ENCODE measurements at places on chromosomes 16 and 17.

DNA sequence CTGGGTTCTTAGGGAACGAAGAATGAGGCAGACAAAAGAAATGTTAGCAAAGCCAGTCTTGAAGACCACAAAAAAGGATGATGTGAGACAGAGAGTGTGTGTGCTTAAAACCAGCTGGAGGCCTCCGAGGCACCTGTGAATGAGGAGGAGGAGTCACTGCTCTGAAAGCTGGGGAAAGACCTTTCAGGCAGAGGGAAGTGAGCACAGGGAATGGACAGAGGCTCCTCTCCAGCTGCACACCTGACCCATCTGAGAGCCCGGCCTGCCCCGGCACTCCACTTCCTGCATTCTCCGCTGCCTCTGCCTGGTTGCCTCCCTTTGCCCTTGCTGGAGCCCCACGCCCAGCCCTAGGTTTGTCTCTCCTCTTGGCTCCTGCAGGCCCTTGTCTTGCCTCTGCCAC, 55.2 kb upstream of the SREBF1 start:
- H3K36me3 ChIP-seq = no peaks in the 10 kb centered on the region
- DNase-seq = no peak
- H3K27ac ChIP-seq = no peak overlapping the region
- no peaks in the 10 kb centered on the region for H3K4me1 ChIP-seq
- no peaks in the 10 kb centered on the region for H3K27me3 ChIP-seq

DNA sequence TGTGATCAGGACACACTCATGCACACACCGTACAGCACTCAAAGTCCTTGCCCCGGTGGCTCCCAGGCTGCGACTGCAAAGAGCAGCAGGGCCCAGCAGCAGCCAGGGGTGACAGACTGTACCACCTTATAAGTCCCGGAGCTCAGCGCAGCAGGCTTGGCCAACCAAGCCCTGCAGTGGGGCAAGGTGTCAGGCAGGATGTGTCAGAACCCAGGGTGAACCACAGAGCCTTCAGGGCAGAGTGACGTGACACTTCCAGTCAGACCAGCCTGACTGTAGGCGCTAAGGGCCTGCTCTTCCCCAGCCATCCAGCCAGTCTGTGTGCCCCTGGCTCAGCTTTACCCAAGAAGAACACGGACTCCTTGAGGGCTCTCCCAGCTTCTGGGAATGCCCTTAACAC, 204.1 kb downstream of the COPRS start:
- no peaks in the 10 kb centered on the region for H3K36me3 ChIP-seq
- no peaks in the 10 kb centered on the region for H3K27me3 ChIP-seq
- DNase-seq = peak; percentile 84

DNA sequence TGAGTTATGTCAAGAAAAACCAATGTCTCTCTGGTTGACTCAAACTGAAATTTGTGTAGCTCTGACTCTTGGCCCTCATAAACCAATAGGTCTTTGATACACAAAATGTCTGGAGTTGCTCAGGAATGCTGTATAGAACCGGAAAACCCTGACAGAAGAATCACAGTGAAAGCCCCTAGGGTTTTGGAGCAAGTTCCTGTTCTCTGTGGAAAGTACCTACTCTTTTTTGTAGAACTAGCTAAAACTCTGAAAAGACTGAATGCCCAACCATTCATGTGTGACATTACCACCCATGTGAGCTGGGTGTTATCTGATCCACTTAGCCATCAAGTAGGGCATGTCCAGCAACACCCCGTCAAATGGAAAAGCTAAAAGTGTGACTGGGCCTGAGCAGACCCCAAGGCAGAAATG, 28.8 kb downstream of the CCL4 start:
- no peak overlapping the region for H3K27ac ChIP-seq
- H3K27me3 ChIP-seq = no peaks in the 10 kb centered on the region
- no peaks in the 10 kb centered on the region for H3K4me1 ChIP-seq
- H3K36me3 ChIP-seq = no peaks in the 10 kb centered on the region
- no peak for DNase-seq

DNA sequence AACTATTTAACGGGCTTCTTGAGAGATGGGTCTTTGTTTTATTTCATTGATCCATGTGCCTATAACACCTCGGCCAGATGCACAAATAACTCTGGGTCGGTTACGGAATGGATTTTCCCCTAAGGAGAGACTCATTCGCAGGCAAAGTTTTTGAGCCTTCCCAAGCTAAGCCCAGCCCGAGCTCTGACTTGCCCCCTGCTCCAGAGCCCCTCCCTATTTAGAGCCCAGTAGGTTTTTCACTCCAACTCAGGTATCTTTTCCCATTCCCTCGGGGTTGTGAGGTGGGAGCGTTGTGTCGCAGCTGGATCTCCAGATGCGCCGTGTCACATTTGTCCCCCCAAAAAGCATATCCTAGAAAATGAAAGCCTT, 812 bp upstream of the MYOCD start:
- no peak for DNase-seq
- no peaks in the 10 kb centered on the region for H3K36me3 ChIP-seq
- H3K27me3 ChIP-seq = no peaks in the 10 kb centered on the region
- peak overlapping the region; percentile 53 for H3K4me3 ChIP-seq

DNA sequence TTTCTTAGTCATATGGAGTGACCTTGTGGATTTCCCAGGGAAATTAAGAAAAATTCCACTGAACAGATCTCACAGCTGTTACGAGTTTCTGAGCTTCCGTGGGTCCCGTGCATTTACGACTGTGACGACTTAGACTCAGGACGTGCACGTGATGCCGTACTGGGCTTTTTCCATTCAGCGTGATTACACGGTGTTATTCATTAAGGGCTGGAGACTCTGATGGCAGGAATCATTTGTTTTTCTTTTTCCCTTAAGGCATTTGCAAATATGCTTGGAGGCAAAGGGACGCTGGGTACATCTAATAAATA, 57.2 kb downstream of the TBC1D16 start:
- no peaks in the 10 kb centered on the region for H3K4me1 ChIP-seq
- no peaks in the 10 kb centered on the region for H3K27me3 ChIP-seq
- peak overlapping the region; percentile 68 for H3K27ac ChIP-seq
- no peaks in the 10 kb centered on the region for H3K36me3 ChIP-seq

DNA sequence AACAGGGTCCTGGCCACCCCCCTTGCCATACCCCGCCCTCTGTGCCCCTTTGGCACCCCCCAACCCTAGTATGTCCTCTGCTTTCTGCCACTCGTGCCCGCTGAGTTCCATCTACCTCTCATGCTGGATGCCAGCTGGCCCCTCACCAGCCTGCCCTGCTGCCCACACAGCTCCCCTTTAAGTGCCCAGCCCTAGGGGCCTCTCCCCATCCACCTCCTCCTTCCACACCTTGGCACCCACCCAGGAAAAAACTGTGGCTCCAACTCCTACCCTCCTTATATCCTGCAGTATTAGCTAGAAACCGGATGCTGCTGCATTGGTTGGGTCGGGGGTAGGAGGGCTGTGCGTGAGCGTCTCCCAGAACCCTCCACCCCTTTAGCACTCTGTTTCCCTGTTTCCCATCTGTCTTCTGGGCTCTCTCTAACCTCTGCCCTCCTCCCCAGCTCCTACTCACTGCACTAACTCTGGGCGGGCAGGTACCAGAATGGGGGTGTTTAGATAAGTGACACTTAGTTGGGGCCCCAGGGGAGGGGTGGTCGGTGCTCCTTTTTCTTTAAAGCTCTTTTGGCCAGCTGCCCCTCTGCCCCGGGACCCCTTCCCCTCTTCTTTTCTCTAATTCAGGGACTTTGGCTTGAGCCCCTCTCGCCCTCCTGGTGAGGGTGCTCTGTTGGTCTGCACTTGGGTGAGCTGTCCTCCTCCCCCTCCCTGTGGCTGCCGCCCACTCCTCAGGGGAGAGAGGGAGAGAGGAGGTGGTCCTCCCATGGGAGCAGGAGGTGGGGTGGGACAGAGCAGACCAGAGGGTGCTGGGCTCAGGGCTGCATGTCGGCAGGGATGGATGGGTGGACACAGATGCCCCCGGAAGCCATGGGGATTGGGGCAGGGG, 9.9 kb downstream of the NR1D1 start:
- no peak for DNase-seq
- peaks cover 5% of the 10 kb centered on the region for H3K4me1 ChIP-seq
- no peaks in the 10 kb centered on the region for H3K27me3 ChIP-seq
- peaks cover 5% of the 10 kb centered on the region for H3K36me3 ChIP-seq
- no peak overlapping the region for H3K4me3 ChIP-seq
- H3K27ac ChIP-seq = peak overlapping the region; percentile 99

DNA sequence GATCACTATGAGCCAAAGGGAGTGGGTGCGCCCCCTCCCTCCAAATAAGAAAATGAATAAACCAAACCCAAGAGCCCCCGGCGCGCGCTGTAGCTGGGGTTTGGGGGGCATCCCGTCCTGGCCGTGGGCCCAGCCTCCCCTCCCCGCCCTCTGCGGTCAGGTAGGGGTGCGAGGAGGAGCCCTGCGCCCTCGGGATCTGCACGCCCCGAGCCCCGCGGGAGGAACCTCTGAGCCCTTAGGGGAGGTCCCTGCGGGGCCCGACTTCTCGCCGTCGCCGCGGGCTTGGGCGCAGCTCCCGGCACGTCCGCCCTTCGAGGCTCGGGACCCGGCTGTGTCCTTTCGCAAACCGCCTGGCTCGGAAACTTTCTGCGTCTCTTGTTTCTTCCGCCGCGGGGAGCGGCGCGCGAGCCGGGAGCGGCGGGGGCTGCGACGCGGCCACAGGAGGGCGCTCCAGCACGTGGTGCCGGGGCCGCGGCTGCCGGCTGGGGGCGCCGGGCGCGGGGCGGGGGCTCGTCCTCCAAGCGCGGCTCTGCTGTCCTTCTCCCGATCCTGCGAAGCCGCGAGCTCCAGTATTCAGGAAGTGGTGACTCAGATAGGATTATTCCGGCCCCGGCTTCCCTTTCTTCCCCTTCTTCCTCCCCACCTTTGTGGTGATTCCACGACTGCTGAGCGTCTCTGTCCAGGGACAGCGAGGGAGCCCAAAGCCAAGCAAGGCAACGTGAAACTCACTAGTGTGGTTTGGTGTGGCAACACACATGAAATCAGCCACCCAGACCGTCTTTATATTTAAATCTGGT, 1.6 kb downstream of the PITPNC1 start:
- no peaks in the 10 kb centered on the region for H3K4me1 ChIP-seq
- peak; percentile 42 for DNase-seq
- H3K27ac ChIP-seq = peak overlapping the region; percentile 90
- H3K36me3 ChIP-seq = no peaks in the 10 kb centered on the region

- H3K27ac ChIP-seq = no peak overlapping the region
- DNase-seq = no peak
These were observed 8.0 kb upstream of the XYLT2 start for GRCh38 chr17:50337956-50338355.

DNA sequence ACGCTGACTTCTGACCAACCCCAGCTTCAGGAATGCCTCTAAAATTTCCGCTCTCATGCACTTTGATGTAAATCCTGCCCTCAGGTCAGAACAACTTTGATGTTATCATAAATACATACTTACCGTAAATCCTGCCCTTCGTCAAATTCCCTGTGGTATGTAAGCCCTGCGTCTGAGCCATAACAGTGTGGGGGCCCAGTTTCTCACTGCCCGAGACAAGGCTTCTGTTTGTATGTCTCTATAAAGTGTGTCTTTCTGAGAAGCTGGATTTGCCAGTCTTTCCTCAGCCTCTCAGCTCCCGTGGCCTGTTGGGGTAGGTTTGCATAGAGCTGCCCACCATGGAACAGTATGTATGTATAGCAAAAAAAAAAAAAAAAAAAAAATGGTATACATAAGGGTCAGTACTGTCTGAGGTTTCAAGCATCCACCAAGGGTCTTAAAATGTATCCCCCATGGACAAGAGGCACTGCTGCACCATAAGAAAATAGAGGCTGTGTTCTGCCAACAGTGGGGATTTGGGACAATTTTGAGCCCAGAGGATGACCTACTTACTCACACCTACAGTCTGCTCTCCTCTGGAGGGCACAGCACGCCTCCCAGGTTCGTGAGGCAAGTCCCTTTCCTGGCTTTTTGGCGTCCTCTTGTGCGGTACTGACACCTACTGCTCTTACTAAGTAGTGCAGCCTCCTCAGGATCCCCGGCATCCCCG, 17.5 kb downstream of the PRMT7 start:
- no peak overlapping the region for H3K4me3 ChIP-seq
- no peaks in the 10 kb centered on the region for H3K36me3 ChIP-seq
- H3K27me3 ChIP-seq = no peaks in the 10 kb centered on the region
- H3K27ac ChIP-seq = no peak overlapping the region

GRCh38 chr16:49503256-49504022, 129.8 kb downstream of the C16orf78 start:
- no peaks in the 10 kb centered on the region for H3K27me3 ChIP-seq
- H3K4me3 ChIP-seq = no peak overlapping the region
- H3K27ac ChIP-seq = no peak overlapping the region
- no peaks in the 10 kb centered on the region for H3K36me3 ChIP-seq
- H3K4me1 ChIP-seq = no peaks in the 10 kb centered on the region

GRCh38 chr17:30218799-30219198, 16.7 kb downstream of the SLC6A4 start:
- H3K36me3 ChIP-seq = no peaks in the 10 kb centered on the region
- DNase-seq = no peak
- H3K27ac ChIP-seq = no peak overlapping the region
- H3K4me3 ChIP-seq = no peak overlapping the region

DNA sequence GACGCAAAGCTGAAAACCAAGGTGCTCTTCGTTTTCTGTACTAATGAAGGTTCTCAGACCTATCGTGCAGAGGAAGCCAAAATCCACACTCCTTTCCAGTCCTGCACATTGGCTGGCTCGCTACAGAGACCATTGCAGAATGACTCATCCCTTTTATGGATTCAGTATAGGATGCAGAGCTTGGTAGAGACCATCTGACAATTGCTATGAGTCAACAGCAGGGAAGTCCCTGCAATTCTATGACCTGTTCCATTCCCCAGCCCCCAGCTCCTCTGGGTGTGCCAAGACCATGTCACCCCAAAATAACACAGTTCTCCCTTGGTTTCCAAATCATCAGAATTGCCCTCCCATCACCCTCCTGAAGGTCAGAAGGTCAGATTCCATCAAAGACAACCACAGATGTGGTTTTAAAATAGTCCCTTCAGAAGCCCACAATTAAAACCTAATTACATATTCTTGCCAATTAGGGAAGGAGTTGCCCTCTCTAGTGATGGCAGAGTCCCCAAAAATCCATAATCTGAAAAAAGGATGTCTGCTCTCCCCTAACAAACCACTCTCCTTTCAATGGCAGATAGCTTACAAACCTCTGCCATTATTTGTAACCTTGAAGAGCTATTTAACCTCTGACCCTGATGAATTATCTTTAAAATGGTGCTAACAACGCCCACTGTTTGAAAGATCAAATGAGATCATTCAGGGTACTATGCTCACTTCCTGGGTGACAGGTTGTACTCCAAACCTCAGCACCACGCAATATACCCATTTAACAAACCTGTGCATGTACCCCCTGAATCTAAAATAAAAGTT, 108.2 kb upstream of the RBBP6 start:
- no peaks in the 10 kb centered on the region for H3K36me3 ChIP-seq
- no peak overlapping the region for H3K4me3 ChIP-seq
- no peak for DNase-seq
- H3K27ac ChIP-seq = no peak overlapping the region

Measured in breast epithelium (tissue), 4 donors.